Activated effector memory CD4-positive, alpha-beta T cell treated with anti-CD3 and anti-CD28 coated beads, Interleukin-2, amount 50 U/mL, for 16 hours (primary cell): ENCODE measurements at places on chromosomes 7 and 10.

DNA sequence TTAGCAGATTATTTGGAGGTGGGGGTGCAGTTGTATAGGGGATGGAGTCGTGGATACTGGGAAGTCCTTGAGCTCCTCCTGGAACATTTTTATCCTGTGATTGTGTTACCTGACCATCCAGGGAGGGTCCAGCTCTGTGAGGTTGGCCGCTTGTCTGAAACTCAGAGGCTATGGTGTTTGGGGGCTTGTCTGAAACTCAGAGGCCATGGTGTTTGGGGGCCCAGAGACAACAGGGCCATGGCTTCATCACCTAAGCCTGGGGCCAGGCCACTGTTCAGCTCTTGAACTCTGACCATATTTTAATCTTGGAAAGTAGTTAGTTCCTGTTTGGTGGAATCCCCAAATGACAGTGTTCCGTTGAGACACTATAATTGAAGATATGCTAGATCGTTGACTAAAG is 66.1 kb downstream of the TRRAP start:
- peak; percentile 19 for DNase-seq

GRCh38 chr7:17307969-17308648 is 9.7 kb downstream of the AHR start:
- no peak for DNase-seq

DNA sequence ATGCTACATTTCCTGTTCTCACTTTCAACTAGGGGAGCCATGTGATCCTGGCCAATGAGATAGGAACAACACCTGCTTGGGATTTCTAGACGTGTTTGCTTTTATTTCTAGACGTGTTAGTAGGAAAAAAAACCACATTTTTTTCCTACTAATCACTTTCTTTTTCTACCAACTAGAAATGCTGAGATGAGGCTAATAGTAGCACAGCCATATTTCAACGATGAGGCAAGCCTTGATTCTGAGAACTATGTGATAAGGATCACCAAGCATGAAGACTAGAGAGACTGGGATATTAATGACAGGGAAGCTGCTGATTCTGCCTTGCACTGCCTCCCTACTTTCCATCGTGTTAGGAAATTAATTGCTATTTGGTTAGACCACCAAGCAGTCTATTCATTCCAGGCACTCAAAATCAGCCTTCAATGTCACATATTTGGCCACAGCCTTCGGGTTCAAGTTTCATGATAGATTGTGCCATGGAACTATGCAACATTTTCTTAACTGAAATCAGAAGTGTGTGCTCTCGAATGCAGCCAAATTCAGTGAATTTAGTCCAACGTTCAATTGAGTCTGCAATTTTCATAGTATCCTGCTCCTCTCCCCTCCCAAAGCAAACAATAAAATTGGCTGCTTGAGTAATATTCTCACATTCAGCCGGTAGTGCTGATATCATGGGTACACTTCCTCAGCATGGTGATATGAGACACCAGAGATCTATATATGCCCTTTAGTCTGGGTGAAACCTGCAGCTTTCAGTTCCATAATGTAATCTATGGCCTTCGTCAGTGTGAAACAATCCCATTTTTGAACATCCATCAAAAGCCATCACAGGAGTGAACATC is 98.1 kb downstream of the GPR37 start:
- no peak for DNase-seq

DNA sequence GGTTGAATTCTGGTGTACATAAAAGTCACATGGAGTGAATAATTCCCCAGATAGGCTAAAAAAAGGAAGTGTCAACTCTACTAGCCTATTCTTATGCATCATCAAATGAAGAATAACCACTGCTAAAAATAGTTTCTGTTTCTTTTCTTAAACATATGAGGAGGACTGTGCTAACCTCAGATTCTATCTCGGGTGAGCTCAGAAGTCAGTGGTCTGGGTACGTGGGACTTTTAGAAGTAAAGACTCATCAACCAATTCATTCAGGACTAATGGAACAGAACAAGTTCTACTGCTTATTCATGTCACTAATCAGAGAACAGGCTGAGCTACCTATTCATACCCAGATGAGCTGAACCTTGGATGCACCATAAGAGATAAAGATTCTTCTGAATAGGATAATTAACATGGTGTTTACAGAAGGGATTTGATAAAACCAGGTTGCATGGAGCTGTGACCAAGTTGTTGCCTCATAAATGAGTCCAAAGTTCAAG is 9.5 kb upstream of the ASAH2 start:
- no peak for DNase-seq

- no peak for DNase-seq
Observed at GRCh38 chr7:92766461-92767003, 69.8 kb downstream of the CDK6 start.

DNA sequence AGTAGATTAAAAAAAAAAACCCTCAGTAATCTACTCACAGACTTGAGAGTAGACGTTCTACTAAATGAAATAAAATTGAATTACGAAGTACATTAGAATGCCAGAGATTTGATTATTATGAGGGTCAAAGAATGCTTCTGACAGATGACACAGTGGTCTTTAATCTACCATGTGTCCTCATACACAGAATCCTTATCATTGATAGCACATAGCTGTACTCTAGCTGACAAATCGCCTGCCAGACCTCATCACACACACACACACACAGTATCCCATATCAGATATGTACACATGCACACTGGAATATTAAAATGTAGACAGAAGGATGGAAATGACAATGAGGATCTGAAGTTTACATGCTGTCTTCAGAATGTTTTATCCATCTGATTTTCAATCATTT is 104.6 kb downstream of the SORCS1 start:
- no peak for DNase-seq

DNA sequence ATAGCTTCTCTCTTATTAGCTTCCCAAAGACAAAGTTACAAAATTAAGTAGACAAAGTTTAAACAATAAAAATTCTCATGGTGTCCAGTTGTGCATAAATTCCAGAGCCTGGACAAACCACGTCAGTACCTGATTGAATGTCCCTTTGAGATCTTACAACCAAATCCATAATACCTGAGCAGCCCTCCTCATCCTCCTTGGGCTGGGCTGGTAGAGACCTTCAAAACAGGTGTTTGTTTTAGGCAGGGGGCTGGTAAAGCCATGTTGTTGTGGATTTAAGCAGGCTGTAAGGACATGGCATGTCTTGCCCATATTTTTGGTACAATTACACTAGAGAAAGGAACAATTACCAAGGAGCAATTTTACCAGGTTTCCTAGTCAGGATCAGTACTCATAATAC is 2.1 kb downstream of the IFIT5 start:
- DNase-seq, result no peak

- no peak for DNase-seq
Observed at GRCh38 chr7:128447941-128448564, 7.6 kb upstream of the HILPDA start.

GRCh38 chr7:105887569-105888189 is 11.3 kb upstream of the ATXN7L1 start:
- no peak for DNase-seq

GRCh38 chr7:128679920-128680319 is 7.8 kb downstream of the GARIN1A start:
- no peak for DNase-seq

DNA sequence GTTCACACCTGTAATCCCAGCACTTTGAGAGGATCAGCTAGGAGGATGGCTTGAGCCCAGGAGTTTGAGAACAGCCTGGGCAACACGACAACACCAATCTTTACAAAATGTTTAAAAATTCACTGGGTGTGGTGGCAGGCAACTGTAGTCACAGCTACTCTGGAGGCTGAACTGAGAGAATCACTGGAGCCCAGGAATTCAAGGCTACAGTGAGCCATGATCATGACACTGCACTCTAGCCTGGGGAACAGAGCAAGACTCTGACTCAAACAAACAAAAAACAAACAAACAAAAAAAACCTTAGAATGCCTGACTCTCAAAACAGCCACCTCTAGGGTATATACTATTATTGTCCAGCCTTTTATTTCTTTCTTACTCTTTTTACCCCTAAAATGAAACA is 56.5 kb upstream of the PAPSS2 start:
- no peak for DNase-seq

GRCh38 chr10:131899695-131900349 is 986 bp upstream of the PPP2R2D start:
- DNase-seq, result peak; percentile 51

- DNase-seq, result peak; percentile 80
Observed at GRCh38 chr7:73623798-73624668, at the start of gene MLXIPL. Gene MLXIPL, minus strand, starts transcription at chr7:73624522. Its CDS starts 30 bp downstream, at chr7:73624492.

DNA sequence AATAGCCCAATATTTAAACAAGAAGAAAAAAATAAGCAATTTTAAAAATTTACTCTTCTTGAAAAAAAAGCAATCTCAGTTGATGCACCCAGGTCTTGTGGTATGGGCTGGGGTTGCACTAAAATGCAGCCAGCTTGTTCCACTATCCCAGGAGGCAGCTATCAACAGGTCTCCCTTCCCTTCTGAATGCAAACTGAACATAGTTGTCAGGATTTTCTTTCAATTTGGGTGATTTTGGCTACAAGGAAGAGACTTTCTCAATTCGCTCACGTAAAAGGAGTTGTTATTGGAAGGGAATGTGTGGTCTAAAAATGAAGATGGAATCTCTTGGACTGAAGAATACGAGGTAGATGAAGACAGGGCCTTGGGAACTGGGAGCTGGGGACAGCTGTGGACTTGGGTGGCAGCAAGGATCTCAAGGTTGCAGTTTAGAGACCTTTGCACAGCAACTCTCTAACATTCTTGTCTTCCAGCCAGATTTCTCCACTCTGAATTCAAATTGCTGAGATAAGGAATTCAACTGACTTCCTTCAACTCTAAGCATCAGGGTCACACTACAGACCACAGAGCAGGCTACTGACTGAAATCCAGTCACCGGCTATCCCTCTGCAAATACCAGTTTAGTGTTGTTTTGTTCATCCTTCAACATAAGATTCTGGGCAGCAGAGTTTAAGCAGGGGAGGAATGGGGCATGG is 3.1 kb upstream of the TMEM26 start:
- no peak for DNase-seq

DNA sequence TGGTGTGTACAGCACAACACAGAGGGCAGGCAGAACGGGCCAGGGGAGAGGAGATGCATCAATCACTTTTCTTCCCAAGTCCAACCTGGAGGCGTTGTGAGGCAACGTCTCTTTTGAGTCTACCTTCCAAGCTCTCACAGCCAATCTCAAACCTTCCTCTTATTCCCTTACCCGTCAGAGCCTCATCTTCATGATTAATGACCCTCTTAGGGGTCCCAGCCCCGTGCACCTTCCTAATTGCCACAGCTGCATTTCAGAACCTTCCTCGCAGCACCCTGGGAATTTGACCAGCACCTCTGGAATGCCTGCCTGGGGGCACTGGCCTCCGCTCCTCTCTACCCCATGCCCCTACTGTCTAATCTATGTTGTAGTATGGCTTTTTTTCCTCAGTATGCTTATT is 169.3 kb upstream of the PRR15 start:
- DNase-seq, result no peak
